Ureter (tissue), 1 donor: ENCODE measurements at places on chromosomes 2 and 18. TPM values are rescaled to one million over a fixed set of nuclear protein-coding genes. Genes with fewer than 3 reads are reported as not detected.

MAPK4 gene
- 14.3 TPM for total RNA-seq

DNA sequence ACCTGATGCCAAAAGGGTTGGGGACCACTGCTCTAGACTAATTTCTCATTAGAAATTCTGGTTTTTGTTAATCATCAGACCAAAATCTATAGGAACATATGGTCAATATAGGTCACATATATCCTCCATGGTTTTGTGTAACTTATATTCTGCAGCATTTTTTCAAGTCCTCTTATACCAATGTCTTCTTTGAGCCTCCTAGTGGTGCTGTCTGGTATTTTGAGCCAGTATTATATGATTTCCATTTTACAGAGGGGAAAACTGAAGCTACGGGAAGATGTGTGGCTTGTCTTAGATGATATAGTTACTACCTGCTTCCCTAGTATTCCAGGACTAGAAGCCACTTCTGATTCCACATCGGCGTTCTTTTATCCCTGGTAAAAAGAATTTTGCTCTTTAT is 13.8 kb downstream of the MAPK4 start:
- no peak for DNase-seq

- no peak for DNase-seq
These were observed 67.5 kb downstream of the FASTKD2 start for GRCh38 chr2:206832873-206833272.

DNA sequence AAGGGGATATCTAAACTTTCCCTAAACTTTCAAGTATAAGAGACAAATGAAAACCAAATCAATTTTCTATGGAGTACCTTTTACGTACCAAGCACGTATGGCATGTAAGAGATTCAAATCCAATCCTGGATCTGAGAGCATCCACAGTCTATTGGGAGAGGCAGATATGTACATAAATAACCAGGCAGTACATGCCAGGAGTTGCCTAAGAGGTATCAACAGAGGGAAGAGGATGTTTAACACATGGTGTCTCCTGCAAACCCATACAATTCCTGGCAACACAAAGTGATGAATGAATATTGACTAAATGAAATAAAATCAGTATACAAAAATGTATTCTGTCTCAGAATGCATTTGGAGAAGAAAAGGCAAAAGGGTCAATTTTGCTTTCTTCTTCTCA is 116.6 kb downstream of the PIGN start:
- DNase-seq: no peak

DNA sequence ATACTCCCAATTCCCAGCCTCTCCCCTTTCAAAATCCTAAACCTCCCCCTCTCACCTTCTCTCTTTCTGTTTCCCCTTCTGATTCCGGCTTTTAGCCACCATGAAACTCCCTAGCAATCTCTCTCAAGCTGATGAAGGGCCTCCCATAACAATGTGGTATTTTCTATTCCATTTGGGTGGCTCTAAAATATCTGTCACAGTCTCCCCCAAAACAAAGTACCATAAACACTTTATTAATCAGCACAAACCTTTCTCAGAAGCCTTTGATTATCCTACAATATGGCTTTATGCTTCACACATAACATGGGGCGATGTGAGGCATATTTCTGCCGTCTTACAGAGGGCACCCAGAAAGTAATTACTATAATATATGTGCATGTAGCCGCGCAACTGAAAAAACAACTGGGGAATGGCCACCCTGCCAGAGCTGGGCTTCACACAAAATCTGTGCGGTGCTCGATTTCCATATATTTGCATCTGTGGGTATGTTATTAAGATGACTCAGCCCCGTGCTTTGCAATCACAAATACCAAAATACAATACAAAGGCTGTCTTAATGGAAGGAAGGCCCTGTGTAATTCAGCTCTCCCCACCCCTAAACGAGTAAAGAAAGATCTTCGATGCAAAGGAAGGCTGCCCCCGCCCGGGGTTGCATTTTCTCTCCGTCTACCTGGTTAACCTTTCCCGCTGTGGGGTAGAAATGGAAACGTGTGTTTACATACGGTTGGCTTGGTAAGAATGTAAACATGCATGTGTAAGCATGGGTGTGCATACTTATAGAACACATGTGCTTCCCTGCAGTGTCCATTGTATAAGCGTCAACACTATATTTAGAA is 81.4 kb downstream of the CELF4 start:
- DNase-seq: no peak

GRCh38 chr2:160180172-160180571 is 19.9 kb downstream of the ITGB6 start:
- no peak for DNase-seq

- no peak for DNase-seq
These were observed 2.7 kb upstream of the ASNSD1 start for GRCh38 chr2:189658306-189659212.

TRAK2 gene
- 42.7 TPM for total RNA-seq

FIGN gene
- 8.0 TPM for total RNA-seq

IL18R1 gene
- total RNA-seq: 12.4 TPM

NXPH2 gene
- not detected for total RNA-seq

DNA sequence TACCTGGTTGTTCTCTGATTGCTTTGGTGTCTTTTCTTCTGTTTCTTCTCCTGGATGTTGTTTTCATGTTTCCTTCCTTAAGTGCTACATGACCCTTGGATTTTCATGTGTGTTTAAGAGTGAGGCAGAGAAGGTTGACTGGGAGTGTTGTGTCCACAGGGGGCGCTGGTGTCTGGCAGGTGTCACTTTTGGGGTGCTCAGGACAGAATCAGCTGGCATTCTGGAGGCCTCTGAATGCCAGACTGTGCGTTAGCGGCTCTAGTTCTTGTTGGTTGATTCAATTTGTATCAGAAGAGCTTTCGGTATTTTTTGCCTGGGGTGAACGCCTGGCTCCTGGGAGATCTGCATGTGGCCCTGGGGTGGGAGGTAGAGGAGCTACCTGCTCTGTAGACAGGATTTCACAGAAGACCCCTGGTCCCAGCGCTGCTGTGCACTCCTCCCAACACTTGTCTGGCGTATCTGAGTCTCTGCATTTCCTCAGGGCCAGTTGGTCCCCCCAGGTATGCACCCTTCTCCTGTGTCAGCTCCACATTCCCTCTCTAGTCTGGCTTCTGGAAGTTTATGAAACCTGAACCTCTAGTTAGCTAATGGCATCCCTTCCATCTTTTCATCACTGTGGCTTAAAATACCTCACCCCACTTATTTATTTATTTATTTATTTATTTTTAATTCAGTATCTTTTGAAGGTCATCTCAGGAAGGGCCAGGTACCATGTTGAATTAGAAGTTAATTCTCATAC is 1.1 kb downstream of the GREB1 start:
- no peak for DNase-seq

GRCh38 chr2:241736111-241736510 is 1.7 kb downstream of the D2HGDH start:
- no peak for DNase-seq

- DNase-seq: no peak
These were observed 93.0 kb upstream of the KLHL29 start for GRCh38 chr2:23292024-23292423.

DNA sequence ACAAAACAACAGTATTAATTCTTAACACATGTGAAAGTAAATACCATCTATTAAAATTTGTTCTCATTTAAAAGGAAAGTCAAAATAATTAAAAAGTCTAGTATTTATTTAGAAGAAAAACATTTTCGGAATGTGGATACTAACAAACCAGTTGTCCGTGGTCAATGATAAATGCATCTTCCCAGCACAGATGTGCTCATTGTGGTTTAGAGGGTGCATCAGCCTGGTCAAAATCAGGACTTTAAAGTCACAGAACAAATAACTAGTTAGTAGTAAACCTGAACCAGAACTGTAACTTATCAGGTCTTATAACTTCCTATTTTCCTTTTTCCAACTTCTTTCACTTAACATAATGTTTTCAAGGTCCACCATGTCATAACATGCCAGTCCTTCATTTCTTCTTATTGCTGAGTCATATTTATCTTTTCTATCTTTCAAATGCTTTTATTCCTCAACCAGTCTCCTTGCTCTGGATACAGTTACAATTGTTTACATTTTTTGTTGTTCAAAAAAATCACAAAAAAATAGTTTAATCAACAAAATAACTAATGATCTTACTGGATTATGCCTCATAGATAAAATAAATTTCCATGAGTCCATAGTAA is 55.8 kb downstream of the ID2 start:
- no peak for DNase-seq

DNA sequence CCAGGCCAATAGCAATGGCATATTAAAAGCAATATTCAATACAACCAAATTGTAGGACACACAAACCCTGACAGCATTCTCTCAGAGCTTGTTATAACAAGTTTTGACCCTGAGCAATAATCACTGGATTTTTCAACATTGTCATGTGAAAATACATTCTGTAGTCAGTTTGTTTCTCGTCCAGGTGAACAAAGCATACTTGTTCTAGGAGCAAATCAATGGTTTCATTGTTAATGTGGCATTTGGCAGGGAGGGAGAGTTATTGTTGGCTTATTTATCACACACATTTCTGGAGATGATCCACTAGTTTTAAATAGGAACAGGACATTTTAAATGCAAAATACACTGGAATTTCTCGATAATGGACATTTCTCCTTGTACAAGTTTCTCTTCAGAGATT is 69.9 kb upstream of the L3MBTL4 start:
- no peak for DNase-seq

GRCh38 chr18:23453680-23454058 is 582 bp downstream of the RIOK3 start:
- peak; percentile 49 for DNase-seq

GRCh38 chr2:17519486-17519885 is 1.2 kb upstream of the RAD51AP2 start:
- DNase-seq: no peak

DNA sequence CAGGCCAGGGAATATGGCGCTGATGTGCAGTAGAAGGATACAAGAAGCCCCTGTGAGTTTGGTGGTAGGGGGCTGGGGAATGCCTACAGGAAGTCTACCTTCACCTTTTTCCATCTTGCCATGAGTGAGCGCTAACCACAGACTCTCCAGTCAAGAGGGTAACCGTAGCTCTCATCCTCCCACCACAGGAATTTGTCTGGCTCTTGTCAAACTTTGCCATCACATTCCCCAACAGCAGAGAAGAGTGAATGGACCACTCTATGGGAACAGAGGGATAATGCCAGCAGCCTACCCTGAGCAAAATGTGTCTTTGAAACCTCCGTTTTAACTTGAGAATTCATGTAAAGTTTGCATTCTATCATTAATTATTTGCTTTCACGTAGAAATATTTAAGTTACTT is 168.3 kb downstream of the NRP2 start:
- no peak for DNase-seq

GALNT3 gene
- total RNA-seq: 41.5 TPM

NEUROD1 gene
- total RNA-seq: not detected

DNA sequence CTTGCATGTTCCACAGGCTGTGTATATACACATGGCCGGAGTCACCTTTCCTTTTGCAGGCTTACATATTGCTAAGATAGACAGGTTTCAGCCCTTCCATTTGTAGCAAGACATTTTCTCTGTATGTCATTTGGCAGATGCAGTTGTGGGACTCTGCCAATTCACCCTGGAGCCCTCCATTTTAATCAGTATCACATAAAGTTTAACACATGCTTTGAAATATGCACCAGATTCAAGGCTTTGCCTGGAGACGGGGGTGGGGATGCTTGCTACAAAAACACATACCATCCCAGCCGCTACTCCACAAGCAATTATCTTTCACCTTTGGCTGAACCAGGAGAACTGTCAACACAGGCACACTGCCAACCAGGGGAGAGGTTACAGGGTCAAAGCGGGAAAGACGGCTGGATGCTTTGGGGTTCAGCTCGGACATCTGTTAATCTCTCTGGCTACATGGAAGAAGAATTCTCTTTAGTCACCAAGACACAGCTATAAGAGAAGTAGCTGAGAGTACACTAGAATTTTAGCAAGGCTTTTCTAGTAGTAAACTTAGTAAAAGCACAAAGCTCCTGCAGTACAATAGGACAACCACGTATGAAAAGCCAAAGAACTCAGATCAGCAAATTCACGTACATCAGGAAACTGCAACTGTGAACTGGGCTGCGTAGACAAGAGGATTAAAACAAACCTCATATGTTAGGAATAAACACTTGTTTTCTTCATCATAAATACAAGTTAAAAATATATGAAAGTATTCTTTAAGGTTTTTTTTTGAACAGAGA is 130.9 kb downstream of the EXOC6B start:
- DNase-seq: no peak

DNA sequence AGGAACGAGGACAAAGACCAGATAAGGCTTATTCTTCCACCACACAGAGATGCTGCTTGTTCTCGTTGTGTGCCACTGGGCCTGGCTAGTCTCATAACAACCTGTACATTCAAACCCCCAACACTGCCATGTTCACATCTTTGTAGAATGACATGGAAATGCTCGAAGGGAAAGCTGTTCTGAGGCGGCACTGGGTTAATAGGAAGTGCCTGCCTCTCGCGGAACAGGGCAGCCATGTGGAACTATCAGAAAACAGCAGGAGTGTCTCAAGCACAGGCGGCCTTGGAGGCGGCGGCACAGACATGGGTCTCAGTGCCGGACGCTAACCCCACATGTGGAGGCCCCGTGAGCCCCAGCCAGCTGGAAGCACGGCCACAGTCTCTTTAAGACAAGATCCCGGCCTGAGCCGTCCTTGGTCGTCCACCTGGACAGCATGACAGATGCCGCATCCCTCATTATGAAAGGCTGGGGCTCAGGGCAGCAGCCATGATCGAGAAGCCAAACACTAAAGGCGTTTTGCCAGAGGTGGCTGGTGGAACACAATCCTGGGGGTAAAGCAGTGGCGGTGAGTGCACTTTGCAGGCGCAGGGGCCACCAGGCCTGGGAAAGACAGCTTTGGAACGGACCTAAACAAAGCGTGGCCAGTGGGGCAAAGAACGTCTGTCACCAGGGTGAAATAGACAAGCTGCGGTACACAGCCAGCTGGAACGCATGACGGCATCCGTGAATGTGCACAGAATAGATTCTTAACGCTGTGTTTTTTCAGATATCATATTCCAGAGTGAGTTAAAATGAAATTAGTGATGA is 161.0 kb downstream of the HDAC4 start:
- peak; percentile 56 for DNase-seq

- DNase-seq: no peak
These were observed 119.6 kb downstream of the QPCT start for GRCh38 chr2:37464067-37464466.

NPPC gene
- total RNA-seq: 0.36 TPM

DNA sequence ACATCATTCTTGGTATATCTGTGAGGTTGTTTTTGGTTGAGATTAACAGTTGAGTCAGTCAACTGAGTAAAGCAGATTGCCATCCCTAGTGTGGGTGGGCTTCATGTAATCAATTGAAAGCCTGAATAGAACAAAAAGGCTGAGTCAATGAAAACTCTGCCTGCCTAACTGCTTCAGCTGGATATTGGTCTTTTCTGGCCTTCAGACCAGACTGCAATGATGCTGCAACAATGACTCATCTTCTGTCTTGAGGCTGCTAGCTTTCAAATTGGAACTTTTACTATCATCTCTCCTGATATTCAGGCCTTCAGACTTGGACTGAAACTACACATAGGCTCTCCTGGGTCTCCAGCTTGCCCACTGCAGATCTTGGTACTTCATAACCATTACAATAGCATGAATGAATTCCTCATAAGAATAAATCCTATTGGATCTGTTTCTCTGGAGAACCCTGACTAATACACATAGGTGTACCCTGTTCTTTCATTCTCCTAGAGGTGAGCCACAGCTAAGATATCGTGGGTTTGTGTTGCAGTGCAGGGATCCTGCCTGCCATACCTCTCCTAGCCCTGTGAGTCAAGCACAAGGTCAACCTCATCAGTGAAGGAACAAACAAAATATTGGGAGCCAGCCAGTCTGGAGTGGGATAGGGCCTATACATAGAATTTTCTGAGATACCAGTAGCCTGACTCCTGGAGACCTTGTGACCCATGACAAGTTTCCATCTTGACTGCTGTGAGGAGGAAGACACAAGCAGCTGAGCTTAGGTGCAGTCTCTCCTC is 473.8 kb downstream of the DCC start:
- no peak for DNase-seq
